Right forelimb (tissue), 1 donor: ENCODE measurements at places on chromosomes 1 and 21.
A peak's percentile ranks its signal among the peaks of the same experiment; 100 is the strongest.

GRCh38 chr1:93738075-93738622 lies 56.5 kb upstream of the BCAR3 start:
- no peak for DNase-seq

GRCh38 chr21:42666023-42666747 lies 12.8 kb downstream of the PDE9A start:
- DNase-seq: no peak

DNA sequence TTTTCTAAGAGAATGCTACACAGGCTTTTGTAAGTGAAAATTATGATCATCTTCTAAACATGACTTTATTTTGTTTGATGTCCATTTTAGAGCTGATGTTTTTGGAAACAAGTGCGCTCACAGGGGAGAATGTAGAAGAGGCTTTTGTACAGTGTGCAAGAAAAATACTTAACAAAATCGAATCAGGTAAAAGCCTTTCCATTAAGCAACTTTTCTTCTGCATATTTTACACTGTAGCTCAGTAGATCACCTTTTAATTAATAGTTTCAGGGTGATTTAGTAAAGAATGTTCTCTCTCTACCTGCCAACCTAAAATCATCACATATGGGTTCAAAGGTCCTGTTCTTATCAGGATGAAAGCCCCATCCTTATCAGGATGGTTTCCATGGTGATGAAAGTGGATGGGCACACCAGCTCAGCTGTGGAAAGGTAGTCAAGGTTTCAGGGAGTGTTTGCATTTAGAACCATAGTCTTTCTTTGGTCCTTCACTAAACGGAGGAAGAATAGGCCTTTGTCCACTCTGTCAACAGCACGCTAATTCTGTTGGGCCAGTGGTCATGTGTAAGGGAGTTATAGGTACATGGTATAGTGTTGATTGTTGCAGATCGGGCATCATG lies 28.1 kb downstream of the RAB4A start:
- no peak for DNase-seq

- no peak for DNase-seq
These were observed 13.4 kb downstream of the HOOK1 start for GRCh38 chr1:59828160-59828559.

- no peak for DNase-seq
These were observed 58.0 kb downstream of the SDCCAG8 start for GRCh38 chr1:243313635-243314536.

- no peak for DNase-seq
These were observed 1256.9 kb downstream of the BRINP3 start for GRCh38 chr1:189220750-189221149.

DNA sequence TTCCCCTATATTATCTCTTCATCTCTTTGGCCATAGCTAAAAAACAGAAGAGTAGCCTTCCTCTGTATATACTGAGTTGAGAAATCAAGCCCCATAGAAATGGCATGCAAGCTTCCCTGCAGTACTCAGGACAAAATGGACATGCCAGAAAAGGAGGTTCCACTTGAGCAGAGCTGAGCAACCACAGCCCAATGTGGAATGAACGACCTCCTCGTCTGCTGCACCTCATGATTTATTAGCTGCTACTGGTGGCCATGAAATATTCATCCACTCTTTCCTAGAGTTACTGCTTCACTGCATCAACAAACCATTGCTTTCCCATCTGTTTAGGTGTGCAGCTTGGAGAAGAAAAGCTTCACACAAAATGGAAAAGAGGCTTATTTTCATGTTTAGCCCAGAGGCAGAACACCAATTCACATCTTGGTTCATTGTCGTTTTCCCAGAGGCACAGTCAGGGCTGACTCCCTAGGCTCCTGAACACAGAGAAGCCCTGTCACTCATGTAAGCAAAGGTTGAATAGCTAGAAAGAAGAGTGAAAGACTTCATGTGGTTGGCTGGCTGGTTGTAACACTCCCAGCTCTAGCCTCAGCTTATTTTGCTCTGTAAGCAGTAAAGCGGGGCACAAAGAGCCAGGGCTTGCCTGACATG lies 148.0 kb downstream of the TSEN15 start:
- no peak for DNase-seq

DNA sequence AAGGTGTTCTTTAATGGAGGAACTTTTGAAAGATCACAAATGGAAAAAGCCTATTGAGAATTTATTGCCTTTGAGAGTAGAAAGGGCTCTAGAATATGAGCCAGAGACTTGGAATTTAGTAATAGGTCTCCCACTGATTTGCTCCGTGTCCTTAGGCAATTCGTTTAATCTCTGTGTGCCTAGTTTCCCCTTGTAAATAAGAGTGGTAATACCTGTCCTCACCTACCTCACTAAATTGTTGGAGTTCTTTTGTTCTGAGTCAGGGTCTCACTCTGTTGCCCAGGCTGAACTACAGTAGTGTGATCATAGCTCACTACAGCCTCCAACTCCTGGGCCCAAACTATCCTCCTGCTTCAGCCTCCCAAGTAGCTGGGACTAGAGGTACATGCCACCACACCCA lies 15.0 kb upstream of the TEKT2 start:
- no peak for DNase-seq

DNA sequence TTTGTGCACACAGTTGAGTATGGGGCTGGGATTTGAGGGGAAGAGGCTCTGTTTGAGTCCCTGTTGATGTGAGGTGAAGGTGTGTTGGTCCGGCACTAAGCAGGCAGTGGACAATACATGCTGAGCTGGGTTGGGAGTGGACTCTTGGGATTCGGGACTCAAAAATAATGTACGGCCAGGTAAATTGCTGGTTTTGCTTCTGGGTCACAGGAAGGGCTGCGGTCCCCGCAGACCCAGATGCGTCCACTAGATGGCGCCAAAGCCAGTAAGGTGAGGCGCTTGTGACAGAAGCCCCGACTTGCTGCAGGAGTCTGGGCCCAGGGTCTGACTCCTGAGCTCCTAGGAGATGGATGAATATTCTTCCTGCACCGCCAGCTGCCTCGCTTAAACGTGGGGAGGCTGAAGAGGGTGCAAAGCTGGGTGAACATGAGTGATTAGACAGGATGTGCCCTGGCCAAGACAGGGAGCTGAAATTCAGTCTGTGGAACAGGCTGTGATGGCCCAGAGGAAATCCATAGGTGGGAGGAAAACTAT lies 61.4 kb downstream of the ACBD3 start:
- DNase-seq: peak; percentile 92

GRCh38 chr1:25767437-25767770 lies 32.6 kb upstream of the SELENON start:
- no peak for DNase-seq

DNA sequence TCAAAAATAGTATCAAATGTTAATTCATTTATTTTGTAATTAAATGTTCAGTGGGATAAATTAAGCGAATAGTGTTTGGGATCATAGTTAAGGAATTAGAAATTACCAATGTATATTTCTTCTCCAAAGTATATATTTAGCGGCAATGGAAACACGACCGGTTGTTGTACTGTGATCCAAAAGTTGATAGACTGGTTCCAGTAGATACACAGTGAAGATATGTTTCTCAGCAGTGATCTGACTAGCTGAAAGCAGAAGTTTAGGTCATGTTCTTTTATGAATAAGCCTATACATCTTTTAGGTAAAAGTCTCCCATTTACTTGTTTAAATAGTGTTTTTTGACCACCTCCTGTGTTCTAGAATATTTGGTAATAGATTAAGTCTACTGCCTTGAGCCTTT lies 8.8 kb downstream of the USP16 start:
- DNase-seq: no peak

DNA sequence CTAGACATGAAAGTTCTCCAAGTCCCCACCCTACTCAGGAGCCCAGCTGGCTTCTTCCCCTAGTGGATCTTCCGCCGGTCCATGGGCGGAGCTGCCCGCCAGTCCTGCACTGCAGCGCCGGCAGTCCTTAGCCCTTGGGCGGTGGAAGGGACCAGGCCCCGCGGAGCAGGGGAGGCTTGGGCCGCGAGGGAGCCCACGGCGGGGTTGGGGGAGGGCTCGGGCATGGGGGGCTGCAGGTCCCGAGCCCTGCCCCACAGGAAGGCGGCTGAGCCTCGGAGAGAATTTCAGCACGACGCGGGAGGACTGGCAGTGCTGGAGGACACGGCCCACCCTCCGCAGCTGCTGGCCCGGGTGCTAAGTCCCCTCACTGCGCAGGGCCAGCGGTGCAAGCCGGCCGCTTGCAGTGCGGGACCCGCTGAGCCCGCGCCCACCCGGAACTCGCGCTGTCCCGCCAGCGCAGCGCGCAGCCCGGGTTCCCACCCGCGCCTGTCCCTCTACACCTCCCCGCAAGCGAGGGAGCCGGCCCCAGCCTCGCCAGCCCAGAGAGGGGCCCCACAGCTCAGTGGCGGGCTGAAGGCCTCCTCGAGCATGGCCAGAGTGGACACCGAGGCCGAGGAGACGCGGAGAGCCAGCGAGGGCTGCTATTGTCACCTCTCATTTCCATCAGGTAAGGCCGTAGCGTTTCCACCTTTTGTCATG lies 1398.6 kb downstream of the MRPL39 start:
- no peak for DNase-seq

- peak; percentile 68 for DNase-seq
These were observed 14.0 kb upstream of the FAAP20 start for GRCh38 chr1:2208309-2209239.

- no peak for DNase-seq
These were observed 69.1 kb upstream of the GADD45A start for GRCh38 chr1:67615886-67616285.

- DNase-seq: no peak
These were observed 140.3 kb downstream of the SLC30A10 start for GRCh38 chr1:219788091-219788490.

DNA sequence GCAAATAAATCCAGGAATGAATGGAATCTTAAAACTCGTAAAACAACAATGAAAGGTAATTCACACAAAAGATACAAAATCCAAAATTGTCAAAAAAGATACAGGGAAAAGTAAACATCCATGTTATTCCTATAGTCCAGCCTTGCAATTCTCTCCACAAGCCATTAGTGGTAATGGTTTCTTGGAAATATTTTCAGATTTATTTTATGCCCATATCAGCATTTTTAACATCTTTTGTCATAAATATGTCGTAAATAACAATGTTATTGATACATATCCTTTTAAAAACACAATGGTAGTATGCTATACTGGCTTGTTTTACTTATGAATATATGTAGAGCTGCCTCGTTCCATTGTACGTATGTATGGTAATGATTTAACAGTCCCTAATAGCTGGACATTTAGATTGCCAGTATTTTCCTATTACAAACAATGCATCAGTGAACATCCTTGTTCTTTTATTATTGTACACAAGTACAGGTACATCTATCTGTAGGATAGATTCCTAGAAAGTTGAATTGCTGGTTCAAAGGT lies 30.6 kb downstream of the DNTTIP2 start:
- DNase-seq: no peak

GRCh38 chr1:215220346-215220745 lies 137.8 kb downstream of the KCNK2 start:
- no peak for DNase-seq

- DNase-seq: no peak
These were observed 48.6 kb downstream of the TSNAX start for GRCh38 chr1:231576804-231577718.

GRCh38 chr1:244854865-244855578 lies 9.3 kb downstream of the HNRNPU start:
- no peak for DNase-seq

GRCh38 chr1:45375104-45376090 lies 35.2 kb upstream of the MUTYH start:
- no peak for DNase-seq

DNA sequence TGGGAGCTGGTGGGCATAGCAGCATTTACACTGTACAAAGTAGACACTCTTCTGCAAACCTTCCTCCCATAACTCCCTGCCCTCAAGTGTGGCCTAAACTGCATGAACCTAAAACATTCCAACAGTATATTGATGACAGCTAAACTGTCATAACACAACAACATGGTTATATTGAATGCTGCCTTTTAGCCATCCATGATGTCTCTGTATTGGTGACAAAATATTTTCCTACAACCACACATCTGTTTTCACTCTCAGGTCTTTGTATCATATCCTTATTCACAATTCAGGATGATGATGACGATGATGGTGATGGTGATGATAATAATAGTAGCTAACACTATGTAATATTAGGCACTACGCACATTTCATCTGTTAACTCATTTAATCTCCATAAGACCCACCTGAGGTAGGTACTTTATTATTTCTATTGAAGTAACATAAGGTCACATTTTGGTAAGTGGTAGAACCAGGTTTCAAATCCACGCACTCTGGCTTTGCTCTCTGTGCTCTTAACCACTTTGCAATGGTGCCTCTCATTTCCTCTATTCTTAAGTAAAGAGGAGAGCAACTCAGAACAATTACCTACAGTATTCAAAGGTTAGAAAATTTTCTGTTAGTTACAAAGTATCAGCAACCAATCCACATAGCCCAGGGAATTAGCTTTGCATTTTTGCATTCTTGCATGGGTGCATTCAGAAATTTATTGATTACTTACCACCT lies 185.1 kb upstream of the LMO4 start:
- DNase-seq: no peak

DNA sequence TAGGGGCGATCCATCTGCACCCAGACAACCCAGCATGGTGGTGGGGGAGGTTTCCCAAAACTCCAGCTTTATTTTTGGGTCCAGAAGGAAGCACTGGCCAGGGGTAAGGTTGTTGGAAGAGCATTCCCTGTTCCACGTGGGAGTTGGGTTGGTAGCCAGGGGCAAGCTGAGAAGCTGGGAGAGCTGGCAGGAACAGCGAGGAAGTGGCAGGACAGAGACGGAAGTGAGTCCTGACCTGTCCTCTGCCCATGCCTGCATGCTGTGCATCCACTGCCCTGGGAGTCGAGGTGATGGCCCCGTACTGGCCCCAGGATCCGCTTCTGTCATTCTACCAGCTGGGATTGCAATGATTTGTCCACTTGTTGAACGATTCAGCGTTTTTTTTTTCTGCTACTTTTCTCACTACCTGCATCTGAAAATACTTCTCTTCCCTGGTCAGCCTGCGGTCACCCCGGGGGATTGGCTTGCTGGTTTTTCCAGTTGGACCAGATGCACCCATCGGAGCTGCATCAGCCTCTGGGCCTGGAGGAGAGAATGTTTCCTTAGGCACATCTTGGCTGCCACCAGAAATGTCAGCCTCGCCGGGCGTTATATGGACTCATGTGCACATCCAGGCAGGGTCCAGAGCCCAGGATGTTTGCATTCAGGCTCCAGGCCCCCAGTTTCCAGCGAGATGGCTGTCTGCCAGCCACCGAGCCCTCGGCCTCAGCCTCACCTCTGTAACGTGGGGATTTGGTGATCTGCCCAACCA lies 28.3 kb upstream of the TMPRSS2 start:
- no peak for DNase-seq

DNA sequence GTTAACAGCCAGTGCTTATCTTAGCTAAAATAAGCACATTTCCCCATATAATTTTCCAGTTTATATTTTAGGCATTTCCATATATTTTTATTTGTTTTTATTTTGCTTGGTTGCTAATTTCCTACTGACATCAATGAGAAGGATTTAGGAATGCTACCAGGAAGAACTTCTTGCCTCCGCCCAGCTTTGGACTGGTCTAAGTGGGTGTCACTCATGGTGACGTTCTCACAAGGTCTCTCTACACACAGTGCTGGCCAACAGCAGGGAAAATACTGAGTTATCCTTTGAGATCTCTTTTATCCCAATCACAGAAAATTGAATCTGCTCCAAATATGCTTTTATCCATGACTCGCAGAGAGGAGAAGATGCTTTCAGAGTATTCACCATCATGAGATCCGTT lies 13.2 kb downstream of the MX1 start:
- no peak for DNase-seq

- DNase-seq: no peak
These were observed 1.7 kb upstream of the GADD45A start for GRCh38 chr1:67683316-67683715.
